ENCODE measurements at places on chromosomes 13 and 19.

DNA sequence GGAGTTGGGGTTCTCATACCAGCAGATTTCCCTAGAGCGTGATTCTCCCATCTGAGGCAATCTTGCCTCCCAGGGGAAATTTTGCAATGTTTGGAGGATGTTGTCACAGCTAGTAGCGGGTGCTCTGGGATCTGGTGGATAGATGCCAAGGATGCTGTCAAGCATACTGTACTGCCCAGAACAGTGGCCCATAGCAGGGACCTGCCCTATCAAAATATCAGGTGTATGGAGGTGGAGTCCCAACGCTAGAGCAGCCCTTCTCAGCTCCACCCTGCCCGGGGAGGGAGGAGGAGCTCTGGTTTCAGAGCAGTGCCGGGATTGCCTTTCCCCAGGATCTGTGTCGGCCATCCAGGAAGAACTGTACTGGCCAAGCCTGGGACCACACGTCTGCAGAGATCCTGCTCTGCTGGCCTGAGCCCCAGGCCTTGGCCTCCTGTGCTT, 10.9 kb upstream of the QTRT1 start:
- no peak for DNase-seq

DNA sequence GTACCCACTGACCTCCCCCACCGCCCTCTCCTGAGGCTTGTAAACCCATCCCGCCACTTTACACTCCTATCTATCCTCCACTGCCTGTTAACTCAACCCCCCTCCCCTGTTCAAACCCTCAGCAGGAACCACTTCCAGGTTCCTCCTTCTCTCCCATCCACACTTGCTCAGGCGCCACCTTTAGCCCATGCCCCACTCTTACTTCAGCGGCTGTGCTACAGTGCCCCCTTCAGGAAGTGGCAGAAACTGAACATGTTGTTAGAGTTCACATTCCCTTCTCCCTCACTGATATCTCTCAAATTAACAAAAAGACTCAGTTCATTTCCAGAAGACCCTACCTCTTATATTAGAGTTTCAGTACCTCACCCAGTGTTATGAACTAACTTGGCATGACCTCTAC, 49.4 kb downstream of the ZNF91 start:
- no peak for DNase-seq

GRCh38 chr13:21106089-21106488, 44.7 kb upstream of the LATS2 start:
- DNase-seq = no peak

- DNase-seq = no peak
Observed at GRCh38 chr19:2274185-2274711, 7.7 kb downstream of the PEAK3 start.

- DNase-seq = no peak
Observed at GRCh38 chr19:37763488-37763887, 15.9 kb downstream of the ZNF573 start.

GRCh38 chr19:50764409-50764808, 5.9 kb upstream of the GPR32 start:
- DNase-seq = no peak

GRCh38 chr13:112182846-112183531, 116.0 kb downstream of the SOX1 start:
- DNase-seq = no peak

GRCh38 chr13:113551081-113552000, 33.2 kb upstream of the TFDP1 start:
- no peak for DNase-seq

DNA sequence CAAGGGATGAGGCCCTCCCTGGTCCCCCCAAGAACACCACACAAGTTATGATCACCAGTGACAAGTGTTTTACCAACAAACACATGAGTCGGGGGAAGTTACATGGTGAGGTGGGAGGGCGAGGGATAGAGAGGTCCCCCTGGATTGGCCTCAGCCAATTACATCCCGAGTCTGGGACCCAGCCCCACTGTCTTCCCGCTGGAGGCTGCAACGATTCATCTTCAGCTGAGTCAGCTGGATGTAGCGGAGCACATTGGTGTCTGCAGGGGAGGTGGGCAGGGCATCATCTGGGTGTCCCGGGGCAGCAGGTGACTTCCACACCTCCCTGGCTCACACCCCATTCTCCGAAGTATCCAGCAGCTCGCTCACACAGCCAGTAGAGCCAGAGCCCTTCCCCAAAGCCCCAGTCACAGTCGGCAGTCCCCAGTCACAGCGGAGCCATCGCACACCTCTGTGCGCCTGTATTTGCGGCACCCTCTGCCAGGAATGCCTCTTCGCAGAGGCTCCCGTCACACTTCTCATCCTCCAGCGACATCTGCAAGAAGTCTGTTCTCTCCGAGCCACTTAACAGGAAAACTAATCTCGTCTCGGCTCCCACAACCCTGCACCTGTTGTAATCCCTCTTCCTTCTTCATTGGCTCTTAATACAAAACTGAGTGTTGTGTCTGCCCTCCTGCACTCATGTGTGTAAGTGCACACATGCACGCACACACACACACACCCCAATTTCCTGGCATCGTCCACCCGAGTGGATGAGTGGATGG, 2.0 kb downstream of the TTC9B start:
- no peak for DNase-seq

DNA sequence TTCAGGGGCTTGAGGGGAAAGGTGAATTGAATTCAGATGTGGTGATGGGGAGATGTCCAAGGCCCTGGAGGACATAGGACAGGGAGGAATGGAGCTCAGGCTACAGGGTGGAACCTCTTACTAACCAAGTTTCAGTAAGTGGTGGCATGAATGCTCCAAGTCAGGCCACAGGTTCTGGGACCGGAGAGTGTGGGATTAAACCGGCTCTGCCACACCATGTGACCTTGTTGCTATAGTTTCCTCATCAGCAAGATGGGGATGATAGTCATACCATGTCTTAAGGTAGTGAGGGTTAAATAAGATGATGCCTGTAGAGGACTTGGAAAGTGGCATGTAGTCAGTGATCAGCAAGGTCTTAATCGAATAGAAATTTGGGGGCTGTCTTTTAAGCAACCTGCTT, 16.3 kb downstream of the GPR183 start:
- no peak for DNase-seq

DNA sequence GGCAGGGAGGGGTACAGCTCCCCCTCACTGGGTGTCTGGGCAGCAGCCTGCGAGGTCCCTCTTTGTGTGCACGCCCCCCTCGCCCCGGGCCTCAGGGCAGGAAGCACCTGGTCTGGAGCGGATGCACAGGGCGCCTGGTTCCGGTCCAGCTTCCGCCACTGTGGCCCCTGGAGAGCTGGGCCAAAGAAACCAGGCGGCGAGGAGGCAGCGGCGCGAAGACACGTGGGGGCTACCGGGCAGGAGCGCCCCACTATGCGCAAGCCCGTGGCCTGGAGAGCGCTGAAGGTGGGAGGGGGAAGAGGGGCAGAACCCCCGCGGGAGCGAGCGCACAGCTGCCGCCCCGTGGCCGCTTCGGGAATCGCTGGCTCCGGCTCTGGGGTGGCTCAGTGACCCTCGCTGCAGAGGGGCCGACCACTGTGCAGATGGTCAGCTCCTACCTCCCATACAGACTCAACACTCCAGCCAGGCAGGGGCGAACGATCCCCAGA, 1.7 kb upstream of the LYL1 start:
- peak; percentile 53 for DNase-seq

DNA sequence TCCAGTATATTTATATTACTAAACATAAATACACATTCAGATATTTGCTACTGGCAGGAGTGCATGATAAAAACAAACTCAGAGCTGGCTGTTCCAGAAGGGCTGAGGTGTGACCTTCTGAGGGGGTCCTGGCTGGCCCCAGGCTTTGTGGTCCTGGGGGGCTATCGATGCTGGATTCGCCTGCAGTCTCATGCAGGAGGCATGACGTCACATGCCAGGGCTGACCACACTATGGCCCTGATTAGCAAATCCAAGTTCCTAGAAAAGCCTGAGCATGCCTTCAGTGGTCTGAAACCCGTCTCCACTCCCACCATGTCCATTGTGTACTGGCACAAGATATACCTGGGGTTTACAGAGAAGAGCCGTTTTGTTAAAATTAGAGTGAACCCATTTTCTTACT, 97.9 kb downstream of the KL start:
- no peak for DNase-seq

DNA sequence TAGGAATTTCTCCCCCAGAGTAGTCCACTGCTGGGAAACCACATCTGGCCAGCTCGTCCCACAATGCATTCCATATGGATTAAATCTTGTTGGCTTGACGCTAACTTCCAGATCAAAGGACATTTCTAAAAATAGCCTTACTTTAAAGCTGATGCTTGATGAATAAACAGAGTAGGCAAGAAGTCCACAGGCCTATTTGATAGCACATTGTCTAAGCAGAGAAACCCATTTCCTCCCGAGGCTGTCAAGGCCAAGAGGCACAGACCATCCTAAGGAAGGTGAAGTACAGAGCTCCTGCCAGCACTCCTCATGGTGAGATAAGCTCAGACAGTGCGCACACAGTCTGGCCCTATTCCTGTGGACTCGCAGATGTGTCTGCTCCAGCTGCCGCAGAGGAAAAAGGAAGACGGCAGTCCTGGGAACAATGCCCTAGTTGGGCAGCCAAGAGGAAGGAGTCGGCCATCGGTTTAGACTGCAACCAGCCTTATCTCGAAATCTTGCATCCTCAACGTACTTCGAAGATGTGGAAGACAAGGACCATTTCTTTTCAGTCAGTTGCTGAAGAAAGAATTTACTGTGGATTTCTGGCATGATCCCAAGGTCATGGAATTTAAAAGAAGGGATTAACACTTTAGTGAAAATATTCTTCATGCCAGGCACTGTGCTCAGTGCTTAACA, 156.8 kb downstream of the RGCC start:
- no peak for DNase-seq

All from CD4-positive, alpha-beta T cell treated with Interleukin-4 for 4 hours (primary cell).